ENCODE measurements at places on chromosomes 12 and 14.

GRCh38 chr14:42778984-42779383, 1172.3 kb downstream of the LRFN5 start:
- DNase-seq, result no peak

- DNase-seq, result no peak
Observed at GRCh38 chr12:58920961-58921861, 907 bp upstream of the LRIG3 start.

- peak; percentile 55 for DNase-seq
Observed at GRCh38 chr12:121038861-121039668, at the start of gene OASL. Gene OASL, minus strand, starts transcription at chr12:121039246. Its CDS starts 275 bp downstream, at chr12:121038971.

GRCh38 chr12:52739963-52740362, 36.6 kb upstream of the KRT77 start:
- DNase-seq, result no peak

All from activated effector memory CD4-positive, alpha-beta T cell treated with Interleukin-2 at 50 U/mL for 16 hours (primary cell).